ENCODE measurements at places on chromosomes 12 and 14. TPM values are rescaled to one million over a fixed set of nuclear protein-coding genes. Genes with fewer than 3 reads are reported as not detected.
A peak's percentile ranks its signal among the peaks of the same experiment; 100 is the strongest.

TSPAN9 gene
- total RNA-seq, result 18.5 TPM

P2RX2 gene
- total RNA-seq, result not detected

FOS gene
- 2.2 TPM for total RNA-seq

HOMEZ gene
- total RNA-seq, result 2.3 TPM

CACNA2D4 gene
- 35.2 TPM for total RNA-seq

HIF1A gene
- 176 TPM for total RNA-seq

STAB2 gene
- not detected for total RNA-seq

- DNase-seq, result peak; percentile 90
Observed at GRCh38 chr12:39127401-39127800, 222.0 kb upstream of the CPNE8 start.

GRCh38 chr12:22628228-22628627, 3.3 kb downstream of the ETNK1 start:
- no peak for DNase-seq

DNA sequence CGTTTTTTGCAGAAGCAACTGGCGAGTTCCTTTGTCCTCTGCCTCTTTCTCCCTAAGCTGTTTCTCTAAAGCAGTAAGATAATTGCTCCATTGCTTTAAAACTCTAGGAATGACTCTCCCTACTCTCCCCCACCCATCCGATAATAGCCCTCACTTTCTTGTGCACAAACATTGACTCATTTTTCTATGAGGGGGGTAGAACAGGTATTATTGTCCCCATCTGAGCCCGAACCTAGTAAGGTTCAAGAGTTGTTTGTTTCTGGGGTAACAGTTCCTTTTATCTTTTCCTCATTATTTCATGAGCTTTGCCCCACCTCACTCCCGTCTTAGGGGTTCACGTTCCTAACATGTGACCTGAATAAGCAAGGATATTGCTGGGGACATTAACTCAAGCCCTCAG, 190.6 kb downstream of the EMP1 start:
- DNase-seq, result no peak

GRCh38 chr12:15220915-15221885, at the start of gene RERG:
RERG (minus strand) TSS chr12:15221417; CDS start chr12:15217489, 3,928 bp downstream.
- peak; percentile 39 for DNase-seq

GRCh38 chr14:105271224-105271890, 23.0 kb downstream of the BTBD6 start:
- no peak for DNase-seq

DNA sequence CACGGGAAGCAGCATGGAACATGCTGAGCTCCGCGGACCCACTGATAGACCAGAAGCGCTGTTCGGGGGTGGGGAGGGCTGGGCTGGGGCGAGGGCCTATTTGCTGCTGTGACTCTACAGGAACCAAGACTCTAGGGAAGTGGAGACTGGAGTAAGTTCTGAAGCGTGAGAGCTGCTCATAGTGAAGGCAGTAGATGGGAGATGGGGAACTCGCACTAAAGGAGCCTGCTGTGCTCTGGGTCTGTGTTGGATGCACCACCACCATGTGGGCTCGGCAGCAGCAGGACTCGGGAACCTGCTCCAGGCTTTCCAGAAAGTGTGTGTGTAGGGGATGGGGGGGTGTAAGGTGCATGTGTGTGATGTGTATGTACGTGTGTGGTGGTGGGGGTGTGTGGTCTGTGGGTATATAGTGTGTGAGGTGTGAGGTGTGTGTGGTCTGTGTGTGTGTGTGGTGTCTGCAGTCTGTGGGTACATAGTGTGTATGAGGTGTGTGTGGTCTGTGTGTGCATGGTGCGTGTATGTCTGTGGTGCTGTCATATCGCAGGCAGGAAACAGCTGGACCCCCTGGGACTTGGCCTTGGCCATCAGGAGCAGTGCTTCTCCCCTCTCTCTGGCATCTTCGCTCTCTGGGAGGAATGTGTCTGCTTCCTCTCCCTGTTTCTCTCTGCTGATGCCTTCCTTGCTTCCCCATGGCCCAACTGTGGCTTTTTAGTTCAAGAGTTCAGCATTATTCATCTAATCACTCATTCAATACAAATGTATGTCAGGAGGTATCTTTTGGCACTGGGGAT, 378.9 kb downstream of the FUT8 start:
- peak; percentile 94 for DNase-seq

DNA sequence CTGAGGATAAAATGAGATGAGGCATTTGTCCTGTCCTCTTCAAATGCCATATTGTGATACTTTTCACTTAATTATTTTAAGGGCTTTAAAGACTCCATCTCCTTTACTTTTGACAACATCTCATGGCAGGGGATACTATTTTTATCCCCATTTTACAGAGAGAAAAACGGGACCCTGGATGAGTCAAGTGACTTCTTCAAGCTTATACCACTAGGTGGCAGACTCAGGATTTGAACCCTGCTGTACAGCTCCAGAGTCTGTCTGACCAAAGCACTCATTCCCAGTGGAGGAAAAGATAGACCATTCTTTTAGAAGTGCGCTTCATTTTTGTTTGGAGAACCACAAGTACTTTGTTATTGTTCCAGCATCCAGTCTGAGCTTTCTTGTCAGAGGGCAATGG, 1.7 kb upstream of the SMOC1 start:
- DNase-seq, result peak; percentile 18

DNA sequence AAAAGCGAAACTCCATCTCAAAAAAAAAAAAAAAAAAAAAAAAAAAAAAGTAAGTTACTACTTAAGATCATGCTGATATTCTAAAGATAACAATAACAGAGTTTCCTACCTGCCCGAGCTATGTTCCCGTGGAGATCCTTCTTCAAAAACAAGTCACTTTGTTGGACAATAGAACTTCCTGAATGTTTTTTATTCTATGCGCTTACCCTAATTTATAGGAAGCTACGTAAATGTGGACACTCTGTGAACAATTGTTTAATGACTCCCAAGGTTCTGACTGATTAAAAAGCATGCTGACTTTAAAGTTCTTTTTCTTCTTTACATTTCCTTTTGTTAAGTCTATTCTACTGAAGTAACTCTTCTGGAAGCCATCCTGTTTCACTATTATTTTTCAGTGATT, 52.5 kb downstream of the FGD4 start:
- no peak for DNase-seq

DNA sequence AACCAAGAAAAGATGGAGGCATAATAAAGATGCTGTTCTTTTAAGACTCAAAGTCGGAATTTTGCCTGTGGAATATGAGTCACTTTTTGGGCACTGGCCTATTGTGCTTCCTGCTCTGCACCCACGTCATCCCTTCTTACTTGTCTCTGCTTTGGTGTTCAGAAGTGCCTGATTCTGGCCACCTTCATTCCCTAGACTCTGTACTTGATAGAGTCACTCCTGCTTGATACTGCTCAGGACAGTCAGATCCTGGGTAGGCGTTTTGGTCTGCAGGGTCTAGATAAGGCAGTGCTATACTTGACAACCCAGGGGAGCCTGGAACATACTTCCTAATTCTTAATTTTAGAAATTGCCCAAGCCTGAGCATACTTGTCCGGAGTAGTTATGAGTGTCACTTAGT, 1.9 kb downstream of the LRRK2 start:
- peak; percentile 79 for DNase-seq

DNA sequence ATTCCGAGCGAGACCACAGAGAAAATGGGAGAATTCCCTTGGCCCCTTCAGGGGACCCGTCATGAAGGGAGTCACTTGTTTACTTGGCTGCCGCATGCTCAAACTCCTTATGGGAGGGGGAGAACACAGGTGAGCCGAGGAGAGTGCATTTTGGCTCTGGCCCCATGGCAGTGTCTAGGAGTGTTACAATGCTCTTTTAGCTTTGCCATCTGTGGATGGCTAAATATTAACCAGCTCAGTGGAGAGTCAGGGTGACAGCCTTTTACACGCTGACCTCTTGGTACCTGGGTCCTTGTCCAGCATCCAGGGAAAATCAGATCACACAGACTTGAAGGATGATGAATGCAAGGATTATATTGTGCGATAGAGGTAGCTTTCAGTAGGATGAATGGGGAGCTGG, 146.4 kb upstream of the ATXN7L3B start:
- DNase-seq, result no peak

DNA sequence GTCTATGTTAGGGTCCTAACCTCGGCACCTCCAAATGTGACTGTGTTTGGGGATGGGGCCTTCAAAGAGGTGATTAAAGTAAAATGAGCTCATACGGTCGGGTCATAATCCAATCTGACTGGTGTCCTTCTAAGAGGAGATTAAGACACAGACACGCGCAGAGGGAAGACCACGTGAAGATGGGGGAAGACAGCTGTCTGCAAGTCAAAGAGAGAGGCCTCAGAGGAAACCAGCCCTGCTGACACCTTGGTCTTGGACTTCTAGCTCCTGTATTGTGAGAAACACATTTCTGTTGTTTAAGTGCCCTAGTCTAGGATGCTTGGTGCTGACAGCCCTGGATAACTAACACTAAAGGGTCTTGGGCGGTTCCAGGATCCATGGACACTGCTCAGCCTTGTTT, 109.6 kb downstream of the DICER1 start:
- no peak for DNase-seq

GRCh38 chr12:45458238-45458637, 242.3 kb downstream of the ANO6 start:
- DNase-seq, result no peak

DNA sequence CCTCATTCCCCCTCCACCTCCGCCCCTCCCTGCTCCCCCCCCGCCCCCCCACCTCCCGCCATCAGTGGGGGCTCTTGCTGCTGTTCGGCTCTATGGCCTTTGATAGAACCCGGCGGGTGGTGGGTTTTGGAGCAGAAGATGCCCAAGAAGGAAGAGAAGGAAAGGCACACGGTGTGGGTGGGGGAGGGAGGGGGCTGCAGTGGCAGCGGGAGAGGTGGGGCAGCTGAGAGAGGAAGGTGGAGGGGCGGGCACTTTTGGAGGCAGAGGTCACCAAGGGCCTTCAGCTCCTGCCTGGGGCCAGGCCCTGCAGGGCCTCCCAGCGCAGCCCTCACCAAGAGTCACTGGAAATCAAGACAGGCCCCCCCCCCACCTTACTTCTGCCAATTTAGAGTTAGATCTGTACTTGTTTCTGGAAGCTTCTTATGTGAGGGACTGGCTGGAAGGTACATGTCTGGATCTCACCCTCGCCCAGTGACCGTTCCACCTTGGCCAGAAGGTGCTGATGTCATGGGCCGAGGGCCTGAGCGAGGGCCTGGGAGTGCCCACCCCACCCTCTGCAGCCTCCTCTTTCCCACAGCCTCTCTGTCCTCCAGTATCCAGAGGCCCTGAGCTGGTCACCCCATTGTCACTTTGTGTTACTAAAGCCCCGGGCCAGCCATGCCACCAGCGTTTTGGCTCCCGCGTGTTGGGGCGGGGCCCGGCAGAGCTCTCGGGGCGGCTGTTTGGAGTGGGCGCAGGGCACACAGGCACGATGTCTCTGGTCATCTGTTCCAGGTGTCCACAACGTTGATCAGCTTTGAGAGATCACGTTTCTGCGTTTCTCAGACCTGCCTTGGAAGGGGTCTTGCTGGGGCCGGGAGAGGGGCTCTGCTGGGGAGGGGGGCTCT, 153.9 kb downstream of the KIF26A start:
- no peak for DNase-seq

DNA sequence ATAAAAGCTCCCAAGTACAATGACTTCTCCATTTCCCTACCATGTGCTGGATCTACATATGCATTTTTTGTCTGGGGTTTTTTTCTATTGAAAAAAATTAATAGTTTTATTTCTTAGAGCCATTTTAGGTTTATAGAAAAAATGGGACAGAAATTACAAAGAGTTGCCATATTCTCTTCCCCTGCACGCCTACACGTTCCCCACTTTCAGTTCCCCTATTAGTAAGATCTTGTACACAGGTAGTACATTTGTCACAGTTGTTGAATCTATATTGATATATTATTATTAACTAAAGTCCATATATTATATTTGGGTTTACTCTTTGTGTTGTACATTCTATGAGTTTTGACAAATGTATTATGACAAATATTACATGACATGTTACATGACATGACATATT, 35.7 kb downstream of the SIX6 start:
- DNase-seq, result no peak

Measured in HT1080 (cell line).